ENCODE measurements at places on chromosomes 11 and 22.

DNA sequence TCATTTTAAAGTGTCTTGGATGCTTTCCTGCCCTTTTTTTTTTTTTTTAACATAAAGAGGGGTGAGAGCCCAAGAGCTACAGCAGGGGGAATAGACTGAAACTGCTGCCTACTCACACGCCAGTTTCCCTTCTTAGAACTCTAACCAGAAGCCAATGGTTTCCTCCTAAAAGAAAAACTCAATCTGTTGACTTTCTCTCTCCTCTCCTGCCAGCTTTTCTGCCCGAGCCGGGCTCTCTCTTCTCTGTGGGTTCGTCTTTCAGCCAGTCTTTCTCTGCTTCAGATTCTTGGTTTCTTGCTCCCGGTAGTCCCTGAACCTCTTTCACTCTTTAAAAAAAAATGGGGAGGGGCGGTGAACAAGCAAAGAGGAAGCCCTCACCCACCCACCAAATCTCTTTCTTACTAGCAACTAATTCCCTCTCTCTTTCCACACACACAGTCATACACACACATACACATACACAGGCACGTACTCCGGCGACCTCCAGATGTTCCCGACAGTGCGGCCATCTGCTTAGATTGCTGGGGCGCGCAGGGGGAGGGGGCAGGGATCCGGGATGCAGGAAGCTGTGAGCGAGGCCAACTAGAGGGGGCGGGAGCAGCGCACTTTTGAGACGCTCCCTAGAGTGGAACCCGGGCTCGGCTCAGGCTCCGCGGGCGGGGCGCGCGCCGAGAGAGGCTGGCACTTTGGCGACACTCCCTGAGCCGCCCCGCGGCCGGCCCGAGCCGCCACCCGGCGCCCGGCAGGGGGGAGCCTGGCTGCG is 444 bp upstream of the TSKU start:
- peak; percentile 78 for DNase-seq

GRCh38 chr11:100574894-100575769 is 112.0 kb upstream of the ARHGAP42 start:
- DNase-seq = peak; percentile 41

DNA sequence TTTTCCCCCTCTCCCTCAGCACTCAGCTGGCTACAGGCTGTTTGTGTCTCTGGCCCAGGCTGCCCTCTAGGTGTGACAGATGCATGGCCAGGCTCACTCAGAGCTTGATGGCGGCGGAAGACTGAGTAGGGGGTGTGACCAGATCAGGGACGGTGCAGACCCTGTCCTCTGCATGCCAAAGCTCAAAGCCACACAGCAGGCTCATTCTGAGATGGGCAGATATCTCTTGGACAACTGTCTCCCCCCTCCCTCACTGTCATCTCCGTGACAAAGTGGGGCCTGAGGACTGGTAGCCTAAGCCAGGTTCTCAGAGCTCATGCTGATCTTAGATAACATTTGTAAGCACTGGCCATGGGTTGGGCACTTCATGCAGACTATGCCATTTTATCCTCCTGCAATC is 231.3 kb downstream of the DSCAML1 start:
- DNase-seq = no peak

- DNase-seq = peak; percentile 70
Observed at GRCh38 chr11:44950625-44951476, at the start of gene TP53I11. Gene TP53I11 (minus strand): TSS chr11:44950883. CDS start chr11:44938335, 12,548 bp downstream.

DNA sequence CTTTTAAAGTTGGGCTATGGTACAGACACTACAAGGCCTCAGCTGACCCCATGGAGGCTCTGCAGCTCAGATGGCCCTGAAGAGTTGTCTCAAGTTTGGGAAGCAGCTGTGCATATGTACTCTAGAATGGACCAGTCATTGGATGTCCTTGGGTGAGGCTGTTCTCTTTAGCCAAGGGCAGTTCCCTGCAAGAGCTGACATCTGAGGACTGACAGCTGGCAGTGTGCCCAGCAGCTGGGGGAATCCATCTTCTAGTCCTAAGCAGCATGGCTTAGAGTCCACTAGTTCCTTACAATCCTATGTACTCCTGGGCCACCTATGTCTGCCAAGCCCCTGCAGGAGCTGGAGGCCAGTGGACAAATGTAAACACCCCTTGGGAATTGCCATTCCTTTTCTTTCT is 76.5 kb downstream of the C11orf91 start:
- DNase-seq = no peak

DNA sequence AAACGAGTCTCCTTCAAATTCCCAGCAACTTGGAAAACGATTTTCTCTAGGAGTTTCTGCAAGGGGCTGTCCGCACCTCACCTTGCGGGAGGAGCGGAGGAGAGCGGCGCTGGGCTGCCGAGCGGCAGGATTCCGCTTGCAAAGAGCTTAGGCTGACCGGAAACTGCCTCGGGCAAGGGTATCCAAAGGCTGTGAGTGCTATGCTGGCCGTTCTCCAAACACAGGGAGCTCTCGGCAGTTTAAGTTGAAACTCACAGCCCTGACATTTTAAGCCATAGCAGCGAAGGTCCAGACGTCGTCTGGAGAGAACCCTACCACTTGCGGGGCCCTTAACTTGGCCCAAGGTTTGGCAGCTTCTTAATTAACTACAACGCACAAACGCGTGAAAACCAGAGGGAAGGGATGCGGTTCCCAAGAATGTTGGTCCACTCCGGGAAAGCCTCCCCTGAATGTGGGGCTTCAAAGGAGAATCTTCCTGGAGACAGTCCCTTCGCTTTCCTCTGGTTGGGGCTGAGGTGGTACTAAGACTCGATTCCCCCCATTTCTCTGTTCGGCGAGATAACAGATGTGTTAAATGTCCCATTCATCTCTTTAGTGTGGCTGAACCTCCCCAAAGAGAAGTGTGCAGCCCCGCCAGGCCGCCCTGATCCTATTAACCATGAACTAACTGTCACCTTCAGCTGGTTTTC is 1.1 kb upstream of the DBX1 start:
- peak; percentile 38 for DNase-seq

DNA sequence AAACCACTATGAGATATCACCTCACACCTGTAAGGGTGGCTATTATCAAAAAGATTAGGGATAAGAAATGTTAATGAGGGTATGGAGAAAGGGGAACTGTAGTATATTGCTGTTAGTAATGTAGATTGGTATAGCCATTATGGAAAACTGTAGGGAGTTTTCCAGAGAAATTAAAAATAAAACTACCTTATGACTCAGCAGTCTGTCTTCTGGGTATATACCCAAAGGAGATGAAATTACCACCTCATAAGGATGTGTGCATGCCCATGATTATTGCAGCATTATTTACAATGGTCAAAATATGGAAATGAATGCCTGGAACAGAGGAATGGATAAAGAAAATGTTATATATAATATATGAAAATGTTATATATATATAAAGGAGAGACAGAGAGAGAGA is 303.8 kb downstream of the METTL15 start:
- no peak for DNase-seq

- DNase-seq = no peak
Observed at GRCh38 chr11:104858882-104859775, 39.1 kb downstream of the CASP12 start.

- no peak for DNase-seq
Observed at GRCh38 chr22:29306175-29306834, at the start of gene GAS2L1. Gene GAS2L1 (plus strand): TSS chr22:29306650. CDS start chr22:29308106, 1,456 bp downstream.

- DNase-seq = no peak
Observed at GRCh38 chr11:83102834-83103233, 31.1 kb upstream of the RAB30 start.

GRCh38 chr11:4213746-4214145 is 119.1 kb downstream of the RRM1 start:
- DNase-seq = no peak

- DNase-seq = no peak
Observed at GRCh38 chr11:3003396-3004231, 11.5 kb upstream of the NAP1L4 start.

DNA sequence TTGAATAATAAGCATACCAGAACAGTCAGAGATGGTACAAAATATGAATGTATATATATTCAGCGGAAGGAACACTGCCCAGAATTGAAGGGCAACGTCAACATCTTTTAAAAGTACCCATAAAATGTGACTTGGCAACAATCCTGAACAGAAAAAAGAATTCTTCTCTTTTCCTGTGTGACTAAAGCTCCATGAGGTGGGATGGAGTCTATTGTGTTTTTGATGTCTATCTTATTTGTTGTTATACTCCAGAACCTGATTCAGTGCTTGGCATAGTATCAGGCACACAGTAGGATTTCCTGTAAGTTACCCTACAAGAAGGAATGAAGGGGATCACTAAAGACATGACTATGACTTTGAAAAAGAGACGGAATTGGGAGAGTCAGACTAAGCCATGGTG is 10.3 kb downstream of the LDLRAD3 start:
- DNase-seq = no peak

GRCh38 chr22:49961005-49961600 is 531 bp downstream of the PIM3 start:
- no peak for DNase-seq

GRCh38 chr11:94400839-94401772 is at the start of gene GPR83:
Gene GPR83 (minus strand): TSS chr11:94401419. CDS start chr11:94401247, 172 bp downstream.
- DNase-seq = peak; percentile 27

GRCh38 chr11:63915961-63916836 is 765 bp downstream of the RCOR2 start:
- DNase-seq = peak; percentile 52

DNA sequence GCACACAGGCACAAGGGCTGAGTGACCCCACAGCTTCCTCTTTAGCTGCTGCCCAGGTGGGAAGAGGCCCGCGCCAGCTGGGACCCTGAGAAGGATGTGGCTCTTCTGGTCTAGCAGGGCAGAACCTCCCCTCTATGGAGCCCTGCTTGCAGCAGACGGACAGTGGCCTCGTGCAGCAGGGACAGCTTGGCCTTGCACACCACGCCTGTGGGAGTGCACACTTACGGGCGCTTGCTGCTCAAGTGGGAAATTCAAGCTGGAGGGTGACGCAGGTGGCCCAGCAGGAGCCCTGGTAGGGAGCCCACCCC is 971.4 kb downstream of the BRD1 start:
- DNase-seq = no peak

- no peak for DNase-seq
Observed at GRCh38 chr11:104991994-104992393, 23.6 kb upstream of the CASP4 start.

DNA sequence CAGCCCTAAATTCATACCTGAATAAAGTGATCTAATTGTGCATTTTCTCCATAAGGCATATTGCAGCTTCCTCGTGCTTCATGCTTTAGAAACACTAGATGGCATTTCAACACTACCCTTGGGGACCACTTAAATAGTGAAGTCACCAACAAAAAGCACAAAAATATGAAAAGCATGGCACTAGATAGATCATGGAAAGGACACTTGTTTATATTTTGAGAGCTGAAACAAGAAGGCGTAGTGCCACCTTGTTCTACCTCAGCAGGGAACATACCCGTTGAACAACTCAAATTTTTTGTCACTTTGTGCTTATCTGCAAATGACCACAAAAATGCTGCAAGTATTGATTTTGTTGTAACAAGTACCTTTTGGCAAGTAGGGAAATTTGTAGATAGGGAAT is 8.6 kb downstream of the TBCEL start:
- DNase-seq = peak; percentile 28

- no peak for DNase-seq
Observed at GRCh38 chr11:87355596-87355995, 317.9 kb downstream of the TMEM135 start.

DNA sequence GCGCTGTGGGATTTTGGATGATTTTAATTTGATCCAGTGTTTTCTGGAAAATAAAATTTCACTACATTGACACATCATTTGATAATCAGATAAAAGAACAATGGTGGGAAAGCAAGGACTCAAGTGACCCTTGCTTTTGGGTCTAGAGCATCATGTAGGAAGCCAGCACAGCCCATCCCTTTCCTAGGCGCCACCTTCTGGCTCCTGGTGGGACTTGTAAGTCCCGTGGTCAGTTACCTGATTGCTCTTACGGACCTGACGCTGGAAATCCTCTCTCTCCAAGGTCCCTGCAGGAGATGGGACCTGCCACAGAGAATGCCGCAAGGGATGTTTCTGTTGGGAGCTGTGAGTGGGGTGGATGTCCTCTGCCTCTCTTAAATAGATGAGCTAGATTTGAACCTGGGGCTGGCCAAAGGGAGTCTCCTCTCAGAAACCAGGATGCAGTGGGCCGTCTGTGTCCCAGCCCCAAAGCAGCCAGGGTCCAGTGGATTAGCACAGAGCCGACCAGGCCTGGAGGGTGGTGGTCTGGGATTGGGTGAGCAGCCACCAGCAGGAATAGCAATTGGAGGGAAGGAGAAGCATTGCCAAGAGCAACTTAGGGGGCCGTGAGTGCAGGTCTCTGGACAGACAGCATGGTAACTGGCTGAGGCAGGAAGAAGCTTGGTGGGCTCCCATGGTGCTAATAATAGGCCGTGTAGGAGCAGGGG is 21.7 kb downstream of the TIMP3 start:
- DNase-seq = peak; percentile 4

DNA sequence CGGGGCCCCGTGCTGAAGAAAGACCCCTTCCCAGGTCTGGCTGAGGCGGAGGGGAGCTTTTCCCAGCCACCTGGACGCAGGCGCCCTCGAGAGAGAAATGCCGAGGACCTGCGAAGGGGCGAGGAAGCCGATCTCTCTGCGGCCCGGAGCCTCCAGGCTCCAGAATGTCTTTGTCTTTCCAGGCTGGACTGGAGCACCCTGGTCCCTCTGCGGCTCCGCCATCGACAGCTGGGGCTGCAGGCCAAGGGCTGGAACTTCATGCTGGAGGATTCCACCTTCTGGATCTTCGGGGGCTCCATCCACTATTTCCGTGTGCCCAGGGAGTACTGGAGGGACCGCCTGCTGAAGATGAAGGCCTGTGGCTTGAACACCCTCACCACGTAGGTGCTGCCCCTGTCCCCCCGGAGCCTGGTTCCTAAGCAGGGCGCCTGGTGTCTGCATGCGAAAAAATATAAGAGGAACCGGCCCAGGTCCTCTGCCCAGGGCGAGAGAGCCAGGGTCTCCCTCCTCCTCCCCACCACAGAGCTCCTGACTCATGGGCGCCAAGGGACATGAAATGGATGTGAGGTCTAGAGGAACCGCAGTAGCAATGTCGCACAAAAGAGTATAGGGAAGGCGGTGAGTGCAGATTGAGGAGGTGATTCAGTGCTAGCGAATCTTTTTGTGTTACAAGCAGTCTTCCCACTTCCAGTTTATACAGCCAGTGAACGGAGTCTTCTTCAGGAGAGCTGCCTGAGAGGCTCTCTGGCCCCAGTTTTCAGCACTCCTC is 11.0 kb downstream of the GLB1L2 start:
- DNase-seq = no peak

DNA sequence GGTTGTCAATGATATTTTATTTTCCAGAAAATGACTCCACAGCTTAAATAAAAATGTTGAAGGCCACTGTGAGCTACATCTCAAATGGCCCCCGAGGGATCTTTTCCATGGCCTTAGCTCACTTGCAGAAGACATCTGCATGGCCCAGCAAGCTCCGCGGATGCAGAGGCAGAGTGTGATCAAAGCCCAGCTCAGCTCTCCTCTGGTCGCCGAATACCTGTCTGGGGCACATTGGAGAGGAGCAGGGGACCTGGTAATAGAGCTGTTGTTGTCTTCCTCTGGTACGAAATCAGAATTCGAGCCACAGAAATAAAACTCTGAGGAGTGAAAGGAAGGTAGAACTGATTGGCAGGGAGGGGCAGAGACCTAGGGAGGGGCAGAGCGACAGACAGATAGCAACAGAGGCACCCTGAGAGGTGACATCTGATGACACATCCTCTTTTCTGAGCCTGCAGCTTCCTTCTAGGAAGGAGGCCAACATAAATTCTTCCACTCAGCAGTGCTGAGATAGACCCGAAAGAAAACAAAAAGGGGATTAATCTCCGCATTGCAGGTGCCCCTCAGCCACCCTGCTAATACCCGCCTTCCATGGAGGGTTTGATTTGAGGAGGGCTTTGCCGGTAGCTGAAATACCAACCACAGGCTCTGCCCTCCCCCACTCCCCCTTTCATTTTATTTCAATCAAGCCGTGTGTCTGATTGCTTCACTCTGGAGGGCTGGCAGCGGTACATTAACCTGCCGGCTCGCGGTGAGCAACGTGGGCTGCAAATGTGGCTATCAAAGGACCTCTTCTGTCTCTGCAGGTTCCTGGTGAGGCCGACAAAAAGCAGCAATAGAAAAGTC is 759.4 kb downstream of the OPCML start:
- DNase-seq = no peak

All from NCI-H1092 treated with DMSO at 0.1 percent for 48 hours (cell line).